ENCODE measurements at places on chromosomes 5 and 9.

DNA sequence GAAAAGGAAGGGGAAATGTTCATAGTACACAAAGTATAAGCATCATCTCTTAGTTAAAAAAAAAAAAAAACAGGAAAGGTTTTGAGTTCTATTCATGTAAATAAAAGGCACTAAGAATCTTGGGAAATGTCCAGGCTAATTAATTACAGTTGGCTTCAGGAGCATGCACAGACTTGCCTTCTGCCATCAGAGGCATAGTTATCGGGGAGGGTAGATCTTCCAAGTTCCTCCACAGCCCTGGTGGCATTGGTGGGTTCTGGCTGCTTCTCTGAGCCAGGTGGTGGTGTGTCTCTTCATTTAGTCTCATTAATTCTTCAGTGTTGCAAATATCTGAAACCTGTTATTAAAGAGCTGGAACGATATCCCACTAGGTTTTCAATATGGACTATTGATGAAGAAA, 85.2 kb downstream of the TMEM252 start:
- DNase-seq: no peak

DNA sequence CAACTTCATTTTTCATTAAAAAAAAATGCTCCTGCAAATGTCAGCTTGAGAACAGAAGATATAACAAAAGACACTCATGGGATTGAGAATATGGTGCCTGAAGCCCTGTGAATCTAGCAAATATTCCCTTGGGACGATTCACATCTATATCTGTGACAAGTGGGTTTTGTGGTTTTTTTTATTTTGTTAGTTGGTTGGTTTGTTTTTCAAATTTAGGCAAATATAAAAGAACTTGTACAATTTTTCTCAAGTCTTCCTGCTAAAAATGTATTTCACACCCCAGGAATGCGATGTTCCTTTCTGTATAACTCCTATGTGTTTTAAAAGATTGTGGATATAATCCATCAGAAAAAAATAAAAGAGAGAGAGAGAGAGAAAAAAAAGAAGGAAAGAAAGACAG, 1061.8 kb upstream of the ARRDC3 start:
- DNase-seq: no peak

DNA sequence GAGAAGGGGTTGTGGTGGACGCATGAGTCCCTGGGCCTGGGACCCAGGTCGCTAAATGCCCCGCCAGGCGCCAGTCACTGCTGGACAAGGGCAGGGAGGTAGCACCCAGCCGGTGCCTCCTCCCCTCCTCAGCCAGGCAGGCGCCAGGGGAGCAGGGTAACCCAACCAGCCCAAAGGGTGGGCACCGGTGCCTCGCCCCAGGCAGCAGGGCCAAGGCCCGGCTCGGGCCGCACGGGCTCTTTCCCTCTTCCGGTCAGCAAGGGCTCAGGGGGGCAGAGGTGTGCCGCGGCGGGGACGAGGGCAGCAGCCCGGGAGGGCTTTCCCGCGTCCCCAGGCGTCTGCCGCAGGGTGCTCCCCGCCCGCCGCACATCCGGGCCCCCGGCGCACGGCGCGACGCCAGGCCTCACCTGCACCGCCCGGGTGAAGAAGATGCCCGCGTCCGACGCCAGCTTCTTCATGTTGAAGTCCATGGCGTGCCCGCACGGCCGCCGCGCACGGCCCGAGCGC, 393 bp downstream of the SH3GLB2 start:
- peak; percentile 54 for DNase-seq

DNA sequence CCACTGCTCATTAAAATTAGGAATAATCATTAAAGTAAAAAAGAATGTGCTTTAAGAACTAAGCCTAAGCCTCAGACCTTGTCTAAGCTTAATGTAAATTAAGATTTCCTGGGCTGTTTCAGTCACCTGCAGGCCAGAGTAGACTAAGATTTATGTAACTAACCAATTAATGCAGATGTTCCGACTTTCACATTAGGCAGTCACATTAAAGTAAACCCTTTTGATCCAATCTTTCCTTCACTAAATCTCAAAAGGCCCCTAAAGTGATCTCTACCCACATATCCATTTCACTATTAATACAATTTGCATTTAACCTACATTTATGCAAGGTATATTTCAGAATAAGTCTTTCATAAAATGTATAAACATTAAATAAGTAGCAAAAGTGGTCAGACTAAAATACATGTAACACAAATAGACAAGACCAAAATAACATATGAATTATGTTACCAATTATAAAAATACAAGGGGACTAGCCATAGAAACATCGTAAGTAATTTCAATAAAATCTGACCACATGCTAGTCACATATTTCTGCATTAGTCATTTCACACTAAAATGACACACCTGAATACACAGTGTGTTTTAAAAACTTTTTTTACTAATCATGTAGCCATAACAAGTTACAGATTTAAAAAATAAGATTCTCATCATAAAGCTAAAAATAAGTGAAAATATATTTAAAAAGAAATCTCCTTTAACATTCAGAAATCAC, 7.7 kb downstream of the NR3C1 start:
- DNase-seq: no peak

DNA sequence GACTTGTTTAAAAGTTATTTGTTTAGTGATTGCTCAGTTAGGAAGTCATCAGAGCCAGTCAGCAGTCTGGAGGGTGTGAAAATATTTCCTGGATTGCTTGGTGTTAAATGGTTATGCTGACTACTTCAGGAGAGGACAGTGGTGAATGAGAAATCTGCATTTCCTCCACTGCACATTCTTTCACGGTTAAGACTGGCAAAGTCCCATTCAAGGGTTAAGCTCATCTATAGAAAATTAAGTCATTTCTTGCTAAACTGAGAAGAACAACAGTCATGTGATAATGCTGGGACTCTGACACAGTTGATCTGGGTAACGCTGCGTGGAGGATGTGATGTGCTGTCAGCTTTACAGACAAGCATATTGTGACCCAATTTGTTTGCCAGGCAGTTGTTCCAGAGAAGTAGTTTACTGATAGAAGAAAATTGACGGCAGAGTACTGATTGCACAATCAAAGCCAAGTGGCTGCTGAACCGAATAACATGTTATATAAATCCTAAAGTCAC, 80.4 kb downstream of the GRAMD2B start:
- DNase-seq: no peak

GRCh38 chr9:138095813-138096518, 218.4 kb downstream of the CACNA1B start:
- DNase-seq: no peak

DNA sequence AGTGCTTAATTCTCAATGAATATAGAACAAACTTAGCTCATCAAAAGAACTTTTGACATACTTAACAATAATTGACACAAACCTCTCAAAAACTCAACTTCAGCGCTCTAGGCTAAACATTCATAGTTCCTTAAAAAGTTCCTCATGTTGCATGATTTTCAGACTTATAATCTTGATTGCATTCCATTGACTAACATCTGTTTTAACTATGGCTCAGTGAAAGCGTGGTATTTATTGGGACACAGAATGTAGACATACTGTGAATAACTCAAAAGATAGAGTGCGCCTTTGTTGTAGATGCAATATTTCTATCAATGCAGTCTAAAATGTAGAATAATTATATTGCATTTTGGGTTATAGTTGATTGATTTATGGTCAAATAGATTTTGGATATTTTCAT, 227.1 kb upstream of the HAPLN1 start:
- no peak for DNase-seq

- DNase-seq: no peak
Measured at GRCh38 chr5:108382784-108383330, 959 bp upstream of the FBXL17 start.

DNA sequence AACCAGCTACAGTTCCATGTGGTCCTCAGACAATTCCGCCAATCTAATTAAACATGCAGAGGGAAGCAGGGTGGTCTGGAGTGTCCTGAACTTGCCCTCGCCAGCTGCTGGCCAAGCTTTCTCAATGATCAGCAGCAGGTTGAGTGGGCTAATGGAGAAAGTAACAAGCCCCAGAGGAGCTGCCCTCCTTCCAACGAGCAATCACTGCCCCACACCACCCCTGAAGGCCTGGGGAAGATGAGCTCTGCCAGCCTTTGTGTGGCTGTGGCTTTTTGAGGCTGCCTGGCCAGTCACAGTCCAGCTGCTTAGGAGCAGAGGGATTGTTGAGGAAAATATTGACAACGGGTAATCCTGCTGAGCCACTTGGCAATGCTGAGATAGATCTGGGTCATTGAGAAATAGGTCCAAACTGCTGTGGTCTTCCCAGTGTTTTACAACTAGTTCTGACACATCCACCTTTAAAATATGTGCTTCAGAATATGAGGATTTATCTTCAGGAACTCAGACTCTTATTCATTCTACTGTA, 107.3 kb downstream of the CD180 start:
- DNase-seq: no peak

GRCh38 chr9:136482046-136482792, 621 bp downstream of the SEC16A start:
- peak; percentile 16 for DNase-seq

DNA sequence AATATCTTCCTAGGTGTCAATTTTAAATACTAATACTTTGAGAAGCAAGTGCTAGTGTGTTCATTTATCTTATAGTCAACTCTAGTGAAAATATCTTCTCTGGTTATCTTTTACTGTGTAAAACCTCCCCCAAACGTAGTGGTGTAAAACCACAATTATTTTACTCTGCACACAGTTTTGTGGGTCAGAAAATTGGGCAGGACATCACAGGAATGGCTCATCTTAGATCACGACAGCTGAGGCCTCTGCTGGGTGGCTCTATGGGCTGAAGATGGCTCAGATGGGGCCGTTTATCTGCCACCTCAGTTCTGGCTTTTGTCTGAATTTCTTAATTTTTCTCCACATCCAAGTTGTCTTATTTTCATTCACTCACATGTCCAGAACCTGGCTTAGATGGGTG, 457.2 kb upstream of the ACTBL2 start:
- no peak for DNase-seq

DNA sequence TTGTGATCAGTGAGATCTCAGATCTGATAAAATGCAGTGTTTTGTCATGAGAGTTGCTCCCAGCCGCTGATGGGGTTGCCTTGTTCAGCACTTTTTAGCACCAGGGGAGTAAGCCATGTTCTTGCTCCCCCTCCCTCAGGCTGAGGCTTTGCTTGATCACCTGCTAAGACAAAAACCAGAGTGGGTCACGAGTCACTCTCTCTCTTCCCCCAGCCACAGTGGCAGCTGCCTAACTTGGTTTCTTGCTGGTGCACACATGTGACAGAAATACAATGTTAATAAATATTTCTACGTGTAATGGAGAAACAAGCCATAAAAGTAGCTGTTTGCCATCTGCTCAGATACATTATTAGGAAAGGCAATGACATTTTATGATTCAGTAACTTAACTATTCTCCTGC, 212.4 kb upstream of the DMRT1 start:
- DNase-seq: no peak

GRCh38 chr5:91607675-91608074, 224.6 kb upstream of the ARRDC3 start:
- DNase-seq: no peak

DNA sequence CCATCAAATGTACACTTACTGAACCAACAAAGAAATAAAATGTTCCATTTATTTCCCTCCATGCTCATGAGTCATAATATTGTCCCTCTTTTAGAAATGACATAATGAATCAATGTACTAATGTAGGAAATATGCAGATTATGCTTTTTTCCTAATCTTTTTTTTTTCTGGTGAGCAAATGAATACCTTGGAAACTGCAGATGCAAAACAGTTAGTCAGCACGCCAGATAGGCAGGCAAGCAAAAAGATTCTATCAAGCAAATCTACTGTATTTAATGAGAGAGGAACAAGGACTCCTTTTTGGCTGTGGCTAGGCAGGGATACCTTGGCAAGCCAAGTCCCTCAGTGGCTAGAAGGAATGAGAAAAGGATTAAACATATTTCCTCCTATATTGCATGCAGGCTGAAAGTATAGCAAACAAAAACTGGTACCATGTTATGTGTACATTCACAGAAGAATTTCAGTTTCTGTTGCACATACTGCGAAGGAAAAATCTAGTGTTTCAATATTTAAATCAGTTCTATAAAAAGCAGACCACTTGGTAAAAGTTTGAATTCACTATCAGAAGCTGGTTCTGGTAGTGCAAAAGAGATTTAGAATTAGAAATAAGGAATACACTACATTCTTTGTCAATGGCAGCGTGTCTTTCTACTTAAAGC, 605.4 kb downstream of the TLE1 start:
- DNase-seq: no peak

DNA sequence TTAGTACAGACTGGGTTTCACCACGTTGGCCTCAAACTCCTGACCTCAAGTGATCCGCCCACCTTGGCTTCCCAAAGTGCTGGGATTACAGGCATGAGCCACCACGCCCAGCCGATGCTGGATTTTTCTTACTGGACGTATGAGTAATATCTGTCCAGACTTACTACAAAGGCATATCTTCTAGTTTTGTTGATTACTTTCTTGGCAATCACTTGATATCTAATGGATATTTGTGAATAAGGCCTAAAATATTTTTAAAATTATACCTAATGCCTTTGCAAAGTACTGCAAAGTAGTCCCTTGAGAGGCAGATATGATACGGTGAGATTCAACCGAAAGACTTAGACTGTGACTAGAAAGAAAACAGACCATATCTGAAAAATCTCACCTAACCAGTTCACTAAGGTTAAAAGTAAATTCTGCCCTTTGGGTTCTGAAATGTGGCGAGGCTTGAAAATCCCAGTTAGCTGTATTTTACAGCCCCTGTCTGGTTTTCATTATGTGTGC, 152.1 kb downstream of the GNAQ start:
- DNase-seq: no peak

DNA sequence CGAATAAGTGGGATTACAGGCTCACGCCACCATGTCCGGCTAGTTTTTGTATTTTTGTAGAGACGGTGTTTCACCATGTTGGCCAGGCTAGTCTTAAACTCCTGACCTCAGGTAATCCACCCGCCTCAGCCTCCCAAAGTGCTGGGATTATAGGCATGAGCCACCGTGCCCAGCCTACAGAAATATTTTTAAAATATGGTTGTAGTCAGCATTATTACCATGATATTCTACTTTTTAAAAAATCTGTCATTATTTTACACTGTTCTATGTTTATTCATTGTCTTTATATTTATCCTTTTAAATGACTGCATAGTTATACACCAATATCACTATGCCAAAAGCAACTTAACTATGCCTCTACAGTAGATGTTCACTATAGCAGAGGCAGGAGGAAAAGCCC, 41.6 kb upstream of the SLC30A5 start:
- no peak for DNase-seq

DNA sequence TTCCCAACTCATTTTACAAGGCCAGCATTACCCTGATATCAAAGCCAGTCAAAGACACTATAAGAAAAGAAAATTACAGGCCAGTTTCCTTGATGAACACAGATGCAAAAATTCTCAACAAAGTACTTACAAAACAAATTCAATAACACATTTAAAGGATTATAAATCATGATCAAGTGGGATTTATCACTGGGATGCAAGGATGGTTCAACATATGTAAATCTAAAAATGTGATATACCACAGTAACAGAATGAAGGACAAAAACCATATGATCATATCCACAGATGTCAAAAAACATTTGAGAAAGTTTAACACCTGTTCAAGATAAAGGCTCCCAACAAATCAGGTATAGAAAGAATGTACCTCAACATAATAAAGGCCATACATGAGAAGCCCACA, 130.6 kb downstream of the NDUFS4 start:
- no peak for DNase-seq

GRCh38 chr5:95027775-95028174, 257.1 kb downstream of the MCTP1 start:
- no peak for DNase-seq
